ENCODE measurements at places on chromosomes 13 and 19. TPM values are rescaled to one million over a fixed set of nuclear protein-coding genes. Genes with fewer than 3 reads are reported as not detected.

Gene ZNF302
- 0.61 TPM for total RNA-seq

Gene C1QTNF9
- not detected for total RNA-seq

Gene CAMSAP3
- total RNA-seq = not detected

Gene FAM83E
- total RNA-seq = 1.0 TPM

Gene CLEC17A
- total RNA-seq = 17.6 TPM

Gene OXGR1
- not detected for total RNA-seq

Gene MBD3
- total RNA-seq = 42.2 TPM

Gene IGSF23
- not detected for total RNA-seq

Gene ZFP14
- total RNA-seq = 8.4 TPM

Gene SOX21
- not detected for total RNA-seq

Gene MYDGF
- total RNA-seq = 63.4 TPM

Gene LILRA2
- total RNA-seq = not detected

Gene RDH8
- not detected for total RNA-seq

Gene WIZ
- 5.4 TPM for total RNA-seq

Gene CGB3
- total RNA-seq = not detected

Gene BTBD2
- total RNA-seq = 66.8 TPM

Gene ZNF506
- total RNA-seq = 44.1 TPM

Measured in Karpas-422 (cell line).